ENCODE measurements at places on chromosomes 2 and 18. TPM values are rescaled to one million over a fixed set of nuclear protein-coding genes. Genes with fewer than 3 reads are reported as not detected.

The MAPRE2 gene
- total RNA-seq: 17.0 TPM

The ELMOD3 gene
- 12.5 TPM for total RNA-seq

The RMC1 gene
- 18.9 TPM for total RNA-seq

The MYO5B gene
- total RNA-seq: 12.8 TPM

The DSG4 gene
- total RNA-seq: not detected

The GALM gene
- total RNA-seq: 17.4 TPM

The DPYSL5 gene
- 7.5 TPM for total RNA-seq

The MAPK4 gene
- total RNA-seq: 0.14 TPM

The ABCG5 gene
- not detected for total RNA-seq

The LRRTM1 gene
- not detected for total RNA-seq

The CHRNA1 gene
- not detected for total RNA-seq

The CDK5R2 gene
- 2.3 TPM for total RNA-seq

The C2orf66 gene
- 0.11 TPM for total RNA-seq

The HOXD10 gene
- 5.5 TPM for total RNA-seq

The PFN4 gene
- 1.0 TPM for total RNA-seq

The ATOH8 gene
- total RNA-seq: 7.8 TPM

The ARHGAP15 gene
- total RNA-seq: not detected

The ABCB11 gene
- total RNA-seq: 0.02 TPM
